ENCODE measurements at places on chromosomes 3 and 15.

- DNase-seq, result no peak
Observed at GRCh38 chr15:69403594-69403993, 10.6 kb upstream of the KIF23 start.

- DNase-seq, result no peak
Observed at GRCh38 chr3:15405448-15406050, 21.8 kb downstream of the METTL6 start.

DNA sequence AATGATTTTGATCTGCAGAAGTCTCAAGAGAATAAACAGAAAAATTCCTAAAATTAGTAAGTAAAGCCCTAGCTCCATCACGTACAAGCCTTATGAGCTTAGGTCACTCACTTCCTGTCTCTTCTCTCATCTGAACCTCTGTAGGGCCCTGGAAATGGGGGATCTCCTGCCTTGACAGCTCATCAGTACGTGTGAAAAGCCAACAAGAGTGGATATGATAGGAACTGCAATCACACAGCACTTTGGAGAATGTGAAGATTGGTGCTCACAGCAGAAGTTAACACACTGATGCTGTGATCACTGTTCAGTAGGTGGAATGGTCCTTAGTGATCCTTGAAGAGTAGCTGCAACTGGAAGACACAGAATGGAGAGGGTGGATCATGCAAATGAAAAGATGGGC lies 27.8 kb upstream of the ALDH1L1 start:
- no peak for DNase-seq

GRCh38 chr3:145815707-145816413 lies 345.1 kb downstream of the PLOD2 start:
- no peak for DNase-seq

DNA sequence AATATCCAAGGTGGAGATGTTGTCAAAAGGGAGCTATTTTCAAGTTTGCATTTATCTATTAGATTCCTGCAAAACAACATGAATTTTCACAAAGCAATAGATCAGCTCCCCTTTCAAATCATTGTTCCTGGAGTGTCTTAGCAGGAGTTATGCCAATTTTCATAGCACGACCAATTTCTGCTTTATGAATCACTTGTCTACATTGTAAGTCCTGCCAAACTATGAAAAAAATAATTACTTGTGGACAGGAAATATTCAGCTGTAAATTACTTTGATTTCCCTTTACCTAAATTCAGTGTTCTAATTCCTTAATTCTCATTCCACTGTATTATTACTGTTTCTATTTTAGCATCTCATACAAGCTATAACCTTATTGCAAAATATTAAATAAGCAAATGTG lies 1289.6 kb downstream of the NSUN3 start:
- no peak for DNase-seq

DNA sequence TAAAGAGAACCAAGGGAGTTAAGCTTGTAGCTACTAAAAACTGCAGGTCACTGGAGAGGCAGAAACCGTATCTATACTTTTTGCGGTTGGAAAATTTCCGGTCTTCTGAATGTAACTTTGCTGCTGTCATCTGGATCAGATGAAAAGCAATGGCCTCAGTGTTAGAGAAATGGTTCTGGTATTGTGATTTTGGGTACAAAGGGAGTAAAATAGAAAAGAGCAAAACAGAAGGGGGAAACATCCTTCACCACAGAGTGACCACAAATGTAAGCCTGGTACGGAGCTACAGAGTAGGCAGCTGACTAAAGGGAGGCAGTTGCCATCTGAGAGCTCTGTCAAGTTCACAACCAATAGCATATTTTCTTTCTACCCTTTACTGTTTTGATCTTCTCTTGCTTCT lies 5.6 kb downstream of the CD96 start:
- no peak for DNase-seq

DNA sequence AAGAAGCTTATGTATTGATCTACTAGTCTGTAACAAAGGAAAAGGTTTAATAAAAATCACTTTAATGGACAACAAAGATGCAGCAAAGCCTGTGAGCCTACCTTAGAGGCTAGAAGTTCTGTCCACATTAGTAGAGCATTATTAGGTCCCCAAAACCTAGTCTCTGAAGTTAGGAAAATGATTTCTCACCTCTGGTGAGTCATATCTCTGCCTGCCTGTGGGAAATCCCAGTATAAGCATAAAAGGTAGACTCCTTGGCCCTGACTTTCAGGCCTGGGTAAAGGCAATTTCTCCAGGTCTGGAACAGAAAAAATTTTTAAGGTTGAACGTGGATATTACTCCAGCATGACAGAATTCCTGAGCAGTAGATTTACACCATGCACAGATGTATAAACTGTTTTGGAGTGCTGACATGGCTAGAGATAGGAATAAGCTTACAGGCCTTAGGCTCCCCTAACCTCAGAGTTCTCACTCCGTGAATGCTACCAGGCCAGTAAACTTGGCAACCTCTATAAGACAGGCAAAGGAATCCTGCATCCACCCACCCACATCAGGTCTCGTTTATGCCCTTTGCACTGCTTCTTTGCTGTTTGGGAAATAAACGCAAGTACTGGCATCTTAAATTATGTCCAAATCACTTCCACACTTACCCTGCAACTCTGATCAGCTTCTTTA lies 104.1 kb downstream of the SERPINI1 start:
- no peak for DNase-seq

DNA sequence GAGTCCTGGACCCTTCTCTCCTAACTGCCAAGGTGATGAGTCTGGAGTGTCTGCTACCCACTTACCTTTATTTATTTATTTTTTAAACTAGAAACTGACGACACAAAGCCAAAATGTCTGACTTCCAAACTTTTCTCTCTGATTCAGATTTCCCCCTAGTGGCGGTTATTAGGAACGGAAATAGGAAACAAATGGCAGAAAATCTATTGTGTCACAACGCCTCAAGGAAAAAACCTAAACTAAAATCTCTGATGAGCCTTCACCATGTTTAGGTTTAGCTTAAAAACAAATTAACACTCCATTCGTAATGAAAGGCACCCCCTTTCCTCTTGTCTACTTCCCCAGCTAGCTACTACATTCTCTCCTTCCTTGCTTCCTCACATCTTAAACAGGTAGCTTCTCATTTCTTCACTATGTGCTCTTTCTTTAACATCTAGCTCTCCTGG lies 94.0 kb upstream of the MEX3B start:
- no peak for DNase-seq

DNA sequence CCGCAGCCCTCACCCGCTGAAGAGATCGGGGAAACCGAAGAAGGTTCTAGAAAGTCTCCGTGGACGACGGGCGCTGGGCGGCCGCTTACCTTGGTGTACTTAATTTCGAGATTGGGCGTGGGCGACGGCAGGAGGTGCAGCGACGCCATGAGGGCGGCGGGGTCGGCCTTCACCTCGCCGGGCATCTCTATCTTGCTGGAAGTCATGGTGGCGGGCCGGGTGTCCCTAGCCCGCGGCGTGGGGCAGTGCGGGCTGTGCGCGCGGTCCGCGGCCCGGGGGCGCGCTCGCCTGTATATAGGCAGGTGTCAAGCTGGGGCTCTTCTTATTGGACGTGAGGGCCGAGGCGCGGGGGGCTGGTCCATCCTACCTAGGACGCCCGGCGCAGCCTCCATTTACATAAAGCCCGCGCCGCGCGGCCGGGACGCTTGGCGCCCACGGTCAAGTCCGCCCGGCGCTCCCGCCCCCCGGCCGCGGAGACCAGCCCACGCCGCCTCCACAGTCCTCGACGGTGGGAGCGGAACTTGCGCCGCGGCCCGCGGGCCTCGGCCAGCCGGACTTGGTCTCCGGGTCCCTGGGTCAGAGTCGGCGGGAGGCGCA lies at the start of gene ALDH1A2:
ALDH1A2 (minus strand) TSS at position 267 of the 597 bp plus-strand sequence; CDS start at position 206, 61 bp downstream.
- DNase-seq, result no peak

DNA sequence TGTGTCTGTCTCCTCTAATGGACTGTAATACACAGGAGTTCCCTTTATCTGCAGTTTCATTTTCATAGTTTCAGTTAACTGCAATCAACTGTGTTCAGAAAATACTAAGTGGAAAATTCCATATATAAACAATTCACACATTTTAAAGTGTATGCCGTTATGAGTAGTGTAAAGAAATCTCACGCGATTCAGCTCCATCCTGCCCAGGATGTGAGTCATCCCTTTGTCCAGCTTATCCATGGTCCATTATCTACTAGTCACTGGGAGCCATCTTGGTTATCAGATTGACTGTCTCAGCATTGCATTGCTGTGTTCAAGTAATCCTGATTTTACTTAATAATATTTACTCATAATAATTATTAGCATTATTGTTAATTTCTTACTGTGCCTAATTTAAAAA lies 14.5 kb downstream of the ZPLD1 start:
- no peak for DNase-seq

GRCh38 chr15:101120473-101120872 lies 131.4 kb downstream of the CHSY1 start:
- no peak for DNase-seq
